Kidney (tissue), 22 donors: ENCODE measurements at places on chromosomes 11 and 22. TPM values are rescaled to one million over a fixed set of nuclear protein-coding genes. Genes with fewer than 3 reads are reported as not detected.

CRYAB gene
- total RNA-seq: 1,312 TPM

OR10A2 gene
- total RNA-seq: not detected

THRSP gene
- total RNA-seq: not detected

OR5AR1 gene
- total RNA-seq: not detected

PHOX2A gene
- not detected for total RNA-seq
